ENCODE measurements at places on chromosomes 12 and 14.

- no peak for DNase-seq
Observed at GRCh38 chr14:92709340-92710000, 39.0 kb downstream of the LGMN start.

DNA sequence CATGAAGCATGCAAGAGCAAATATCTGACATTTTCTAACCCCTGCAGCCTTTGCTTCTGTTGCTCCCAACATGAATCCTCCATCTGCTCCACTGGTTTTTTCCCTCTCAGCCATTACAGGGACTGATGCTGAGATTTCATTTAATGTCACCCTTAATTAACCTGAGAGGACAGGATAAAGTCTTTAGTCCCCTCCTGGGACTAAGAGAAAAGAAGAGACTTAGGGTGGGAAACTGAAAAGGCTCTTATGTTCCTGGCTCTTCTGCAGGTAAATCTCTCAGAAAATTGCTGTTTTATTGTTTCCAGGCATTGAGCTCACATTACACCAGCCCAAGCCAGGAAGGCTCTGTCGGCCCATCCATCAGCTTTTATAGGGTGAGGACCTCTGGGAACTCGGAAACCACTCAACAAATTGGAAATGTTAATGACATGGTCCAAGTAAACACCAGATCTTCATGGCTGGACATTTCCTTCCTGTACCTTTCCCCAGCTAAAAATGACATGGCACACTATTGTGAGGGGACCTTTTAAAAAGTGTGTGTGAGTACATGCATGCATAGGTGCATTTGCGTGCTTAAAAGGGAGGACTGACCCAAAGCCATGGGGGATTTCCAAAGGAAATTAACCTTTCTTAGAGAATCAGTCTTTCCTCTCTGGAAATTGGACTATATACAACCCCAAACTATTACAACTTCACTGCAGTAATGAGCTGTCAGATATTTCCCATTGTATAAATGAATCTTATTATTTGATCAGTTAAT lies 408.1 kb upstream of the TMTC1 start:
- no peak for DNase-seq

GRCh38 chr14:33932576-33933345 lies 18.1 kb downstream of the EGLN3 start:
- no peak for DNase-seq

GRCh38 chr14:99624024-99624423 lies 20.0 kb upstream of the CCDC85C start:
- no peak for DNase-seq

GRCh38 chr12:8823565-8824300 lies 1.3 kb downstream of the A2ML1 start:
- peak; percentile 93 for DNase-seq

DNA sequence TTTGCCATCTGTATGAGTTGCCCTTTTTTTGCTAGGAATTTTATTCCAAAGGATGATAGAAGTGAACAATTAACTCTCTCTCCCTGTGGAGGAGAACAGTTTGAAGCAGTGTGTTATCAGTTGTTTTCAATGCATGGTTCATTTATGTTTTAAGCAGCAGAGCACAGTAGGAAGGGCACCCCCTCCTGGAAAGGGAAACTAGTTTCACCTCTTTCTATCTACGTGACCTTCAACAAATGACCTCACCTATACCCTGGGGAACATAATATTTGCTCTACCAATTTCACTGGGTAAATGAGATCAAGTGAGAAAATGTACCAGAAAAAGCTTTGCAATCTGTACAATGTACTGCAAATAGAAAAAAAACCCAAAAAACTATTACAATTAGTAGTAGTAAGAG lies 5.4 kb upstream of the DCP1B start:
- DNase-seq, result peak; percentile 46

- no peak for DNase-seq
Observed at GRCh38 chr14:59309291-59309900, 120.9 kb downstream of the DAAM1 start.

DNA sequence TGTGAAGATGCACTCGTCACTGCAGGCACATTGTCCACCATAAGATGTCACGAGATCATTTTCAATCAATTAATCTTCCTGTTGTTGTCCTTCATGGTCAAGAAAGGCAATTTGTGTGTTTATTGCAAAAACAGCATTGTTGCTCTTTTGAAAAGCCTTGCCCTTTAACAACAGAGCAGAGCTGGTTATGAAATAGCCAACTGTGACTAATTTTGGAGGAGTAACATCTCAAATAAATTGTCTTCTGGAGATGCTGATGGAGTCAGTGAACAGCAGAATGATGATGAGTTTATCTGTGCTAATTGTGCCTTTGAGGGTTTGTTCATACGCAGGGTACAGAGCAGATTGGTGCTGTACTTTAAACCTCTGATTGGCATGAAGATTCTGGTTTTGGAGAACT lies 88.3 kb upstream of the E2F7 start:
- no peak for DNase-seq

Measured in GM23338 (cell line).